ENCODE measurements at places on chromosomes 3 and 15.

- DNase-seq, result no peak
Observed at GRCh38 chr3:117463276-117464115, 753.9 kb downstream of the TUSC7 start.

DNA sequence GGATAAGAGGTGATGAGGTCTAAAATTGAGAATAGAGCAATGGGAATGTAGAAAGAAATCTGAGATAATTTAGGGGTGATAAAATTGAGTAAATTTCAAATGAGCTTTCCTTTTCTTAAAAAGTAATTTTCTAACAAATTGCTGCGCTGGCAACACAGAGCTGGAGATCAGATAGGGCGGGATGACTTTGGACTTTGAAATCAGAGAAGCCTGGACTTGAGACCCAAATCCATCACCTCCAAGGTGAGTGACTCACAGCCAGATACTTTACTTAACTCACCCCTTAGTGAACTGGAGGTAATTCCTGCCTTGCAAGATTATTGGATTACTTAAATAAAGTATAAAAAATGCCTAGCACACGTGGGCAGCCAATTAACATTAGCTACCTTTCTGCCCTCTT, 80.8 kb downstream of the P2RY1 start:
- no peak for DNase-seq

DNA sequence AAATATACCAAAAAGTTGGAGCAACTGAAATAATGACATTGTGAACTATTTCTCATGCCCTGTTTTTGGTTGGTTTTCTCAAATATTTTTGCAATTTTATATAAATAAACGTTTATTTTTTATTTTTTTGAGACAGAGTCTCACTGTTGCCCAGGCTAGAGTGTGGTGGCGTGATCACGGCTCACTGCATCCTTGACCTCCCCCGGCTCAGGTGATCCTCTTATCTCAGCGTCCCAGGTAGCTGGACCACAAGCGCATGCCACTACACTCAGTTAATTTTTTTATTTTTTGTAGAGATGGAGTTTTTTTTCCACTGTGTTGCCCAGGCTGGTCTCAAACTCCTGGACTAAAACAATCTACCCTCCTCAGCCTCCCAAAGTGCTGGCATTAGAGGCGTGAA, 45.6 kb downstream of the YEATS2 start:
- DNase-seq, result no peak

DNA sequence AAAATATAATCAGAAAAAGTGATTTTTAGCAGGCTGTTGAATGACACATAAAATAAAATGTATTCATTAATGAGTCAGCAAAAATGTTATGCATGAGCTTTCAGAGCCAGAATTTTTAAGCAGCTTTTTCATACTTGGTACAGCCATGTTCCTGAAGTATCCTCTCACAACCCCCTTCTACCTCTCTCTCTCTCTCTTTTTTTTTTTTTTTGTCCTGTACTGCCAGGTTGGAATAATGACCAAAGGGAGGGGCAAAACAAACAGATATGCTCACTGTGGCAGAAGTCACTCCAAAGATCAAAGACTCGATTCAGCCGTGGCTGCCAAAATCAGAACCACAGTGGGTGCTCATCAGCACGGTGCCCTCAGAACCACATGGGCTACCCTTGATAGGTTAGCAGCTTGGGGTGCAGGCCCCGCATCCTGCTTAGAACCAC, 383.0 kb downstream of the ZBTB20 start:
- DNase-seq, result no peak

GRCh38 chr3:193897731-193898180, 238.2 kb upstream of the HES1 start:
- no peak for DNase-seq

DNA sequence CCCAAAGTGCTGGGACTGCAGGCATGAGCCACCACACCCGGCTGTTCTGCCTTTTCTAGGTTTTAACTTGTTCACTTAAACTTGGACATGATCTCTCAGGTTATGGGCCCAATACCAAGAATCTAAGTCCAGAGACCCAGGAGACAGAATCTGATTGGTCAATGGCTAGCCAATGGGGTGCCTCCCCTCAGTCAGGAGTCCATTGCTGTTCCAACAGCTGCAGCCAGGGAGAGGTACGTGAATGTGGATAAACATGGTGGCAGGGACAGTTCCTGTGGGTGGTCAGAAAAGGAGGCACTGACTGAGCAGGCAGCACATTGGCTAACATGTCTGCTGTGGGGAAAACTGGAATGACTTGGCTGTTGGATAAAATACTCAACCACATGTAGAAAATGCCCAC, 140.3 kb downstream of the RPLP1 start:
- DNase-seq, result no peak

- DNase-seq, result no peak
Observed at GRCh38 chr15:62187425-62187824, 22.3 kb upstream of the C2CD4B start.

GRCh38 chr3:188239577-188239976, 85.6 kb downstream of the LPP start:
- no peak for DNase-seq

DNA sequence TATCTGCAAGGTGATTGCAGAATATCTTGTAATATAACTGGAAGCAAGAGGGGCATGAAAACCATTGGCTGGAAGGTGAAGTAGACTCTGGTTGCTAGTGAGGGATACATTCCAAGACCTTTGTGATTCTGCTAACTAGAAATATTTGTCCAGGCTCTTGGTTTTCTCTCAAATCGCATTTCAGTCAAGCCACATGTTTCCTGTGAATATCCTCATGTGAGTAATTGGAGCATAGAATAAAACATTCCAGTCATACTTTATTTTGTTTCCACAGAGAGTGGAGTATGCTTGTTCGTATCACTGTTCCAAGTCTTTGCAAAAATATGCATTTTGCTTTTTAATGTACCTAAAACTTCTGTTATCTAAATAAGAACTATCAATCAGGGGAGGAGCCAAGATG, 850.0 kb downstream of the EPHA3 start:
- DNase-seq, result no peak

GRCh38 chr3:97430601-97431000, 334.0 kb upstream of the ARL6 start:
- DNase-seq, result no peak

GRCh38 chr15:67178569-67179210, 75.8 kb downstream of the AAGAB start:
- no peak for DNase-seq

- no peak for DNase-seq
Observed at GRCh38 chr15:61196711-61197586, 32.2 kb downstream of the RORA start.

DNA sequence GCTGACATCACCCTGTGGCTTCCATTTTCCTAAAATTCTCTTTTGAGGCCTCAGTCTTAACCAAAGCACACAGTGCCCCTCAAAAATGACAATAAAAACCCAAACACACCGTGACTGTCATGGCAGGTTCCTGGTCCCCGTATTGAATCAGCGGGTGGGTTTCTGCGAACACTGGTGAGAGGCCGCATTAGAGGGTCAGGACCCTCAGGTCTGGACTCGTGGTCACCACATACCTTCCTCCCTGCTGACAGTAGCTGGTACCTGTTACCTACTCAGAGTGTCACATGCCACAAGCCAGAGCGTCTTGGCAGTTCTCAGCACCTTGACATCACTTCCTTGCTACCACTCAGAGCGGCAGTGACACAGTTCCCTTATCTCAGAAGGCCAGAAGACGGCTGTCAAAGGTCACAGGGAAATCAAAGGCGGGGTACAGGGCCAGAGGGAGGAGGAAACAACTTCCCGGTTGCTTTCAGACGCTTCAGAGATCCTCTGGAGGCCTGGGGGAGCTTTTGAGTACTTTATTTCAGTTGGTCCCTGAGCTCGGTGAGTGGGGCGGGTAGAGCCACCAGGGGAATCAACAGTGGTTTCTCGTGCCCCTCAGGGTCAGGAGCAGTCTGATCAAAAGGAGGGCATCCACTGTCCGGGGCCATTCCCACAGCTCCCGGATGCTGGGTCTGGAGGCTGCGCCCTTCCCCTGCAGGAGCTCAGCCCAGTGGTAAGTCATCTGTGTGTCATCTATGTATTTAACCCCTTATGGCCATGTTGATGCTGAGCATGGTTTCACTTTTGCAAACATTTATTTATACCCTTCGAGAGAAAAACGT, at the start of the genes CCR5AS and CCRL2:
CCR5AS (minus strand) TSS at position 279 of the 824 bp plus-strand sequence.
CCRL2 (plus strand) TSS at position 472 of the 824 bp plus-strand sequence. CDS start 821 bp downstream, outside the sequence.
- peak; percentile 4 for DNase-seq

DNA sequence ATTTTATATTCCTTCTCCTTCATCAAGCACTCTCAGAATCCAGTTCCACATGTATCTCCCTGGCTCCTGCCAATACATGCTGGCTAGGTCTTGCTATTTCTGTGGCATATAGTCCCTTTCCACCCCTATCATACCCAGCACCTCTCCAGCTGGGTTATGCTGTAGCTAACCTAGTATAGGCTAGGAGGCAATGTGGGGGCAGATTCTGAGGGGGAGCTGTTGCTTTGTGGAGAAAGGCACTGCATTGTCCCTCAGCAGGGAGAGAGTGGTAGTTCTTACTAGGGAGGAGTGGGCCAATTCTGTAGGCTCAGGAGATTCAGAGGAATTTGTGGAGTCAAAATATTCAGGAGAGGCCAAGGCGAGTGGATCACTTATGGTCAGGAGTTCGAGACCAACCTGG, 39.4 kb upstream of the UBL7 start:
- no peak for DNase-seq

DNA sequence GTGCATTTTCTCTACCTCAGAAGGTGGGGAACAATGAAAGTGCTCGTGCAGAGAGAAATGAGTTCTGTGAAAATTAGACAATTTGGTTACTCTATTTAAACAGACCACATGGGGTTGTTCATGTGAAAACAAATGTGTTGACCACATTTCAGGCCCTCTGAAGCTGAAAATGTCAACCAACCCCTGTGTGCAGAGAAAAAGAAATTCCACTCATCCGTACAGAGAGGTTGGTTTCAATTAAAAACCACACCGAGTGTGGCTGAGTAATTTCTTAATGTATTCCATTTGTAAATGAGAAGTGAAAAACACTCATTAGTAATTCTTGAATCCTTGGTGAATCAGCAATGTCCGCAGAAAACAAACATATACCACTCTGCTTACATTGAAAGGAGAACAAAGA, 46.9 kb upstream of the SLC7A14 start:
- no peak for DNase-seq

DNA sequence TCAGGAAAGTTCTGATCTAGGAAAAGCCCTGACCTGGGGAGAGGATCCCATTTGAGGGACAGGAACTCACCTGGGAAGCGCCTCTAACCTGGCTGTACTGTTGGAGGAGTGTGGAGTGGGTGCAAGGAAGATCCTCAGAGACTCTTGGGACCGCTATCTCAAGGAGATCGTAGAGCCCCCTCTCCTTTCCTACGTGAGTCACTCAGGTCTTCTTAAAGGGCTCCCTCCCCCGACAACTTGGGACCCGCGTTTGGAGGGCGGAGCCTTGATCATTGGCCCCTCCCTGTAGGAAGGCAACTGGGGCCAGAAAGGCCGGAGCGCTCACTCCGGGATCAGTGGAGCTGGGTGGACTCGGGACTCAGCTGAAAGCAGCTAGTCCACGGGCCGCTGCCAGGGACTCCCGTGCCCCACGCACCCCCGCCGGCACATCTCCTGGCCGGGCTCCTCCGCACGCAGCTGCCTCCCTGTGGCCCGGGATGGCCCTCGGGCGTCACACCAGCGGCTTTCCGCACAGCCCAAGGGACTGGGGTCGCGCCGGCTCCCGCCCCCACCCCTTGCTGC, 520 bp downstream of the SLC26A6 start:
- peak; percentile 26 for DNase-seq

DNA sequence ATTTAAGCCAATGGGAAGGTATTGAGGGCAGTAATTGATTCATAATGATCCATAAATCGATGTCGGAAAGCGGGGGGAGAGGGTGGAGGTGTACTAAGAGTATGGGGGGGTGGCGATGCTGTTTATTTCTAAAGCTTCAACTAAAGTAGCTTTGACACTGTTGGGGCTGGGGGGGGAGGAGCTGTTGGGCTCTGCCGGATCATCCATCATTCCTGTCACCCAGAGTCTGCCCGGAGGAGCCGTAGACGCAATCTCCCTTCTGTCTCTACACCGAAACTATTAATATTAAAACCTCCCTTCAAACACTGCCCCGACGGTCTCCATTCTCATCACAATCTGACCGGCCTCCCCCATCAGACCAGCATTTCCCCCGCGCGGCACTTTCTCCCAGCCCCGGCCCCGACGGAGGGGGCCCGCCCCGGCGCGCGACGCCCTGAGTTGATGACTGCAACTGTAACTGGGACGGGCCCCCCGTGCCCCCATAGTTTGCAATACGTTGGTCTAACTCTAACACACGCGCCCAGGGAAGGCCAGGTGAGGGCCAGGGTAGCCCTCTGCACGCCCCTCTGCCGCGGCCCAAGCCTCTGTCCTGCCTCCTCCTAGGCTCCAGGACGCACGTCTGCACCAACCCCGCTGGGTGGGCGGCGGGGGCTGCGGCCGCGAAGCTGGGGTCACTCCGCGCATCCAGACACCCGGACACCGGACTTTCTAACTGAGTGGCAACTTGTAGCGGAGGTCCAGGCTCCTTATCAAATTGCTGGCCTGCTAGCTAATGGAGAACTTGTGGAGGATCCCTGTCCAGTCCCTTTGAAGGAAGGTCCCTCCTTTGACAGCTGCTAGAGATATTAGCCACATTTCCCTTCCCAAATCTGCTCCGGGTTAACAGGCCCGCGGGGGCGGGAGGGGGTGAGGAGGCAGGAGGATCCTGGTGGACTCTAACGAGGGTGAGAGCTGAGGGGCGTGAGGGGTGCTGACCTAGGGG, 212.0 kb downstream of the MEIS2 start:
- no peak for DNase-seq

GRCh38 chr3:64399205-64399800, 174.0 kb upstream of the PRICKLE2 start:
- no peak for DNase-seq

DNA sequence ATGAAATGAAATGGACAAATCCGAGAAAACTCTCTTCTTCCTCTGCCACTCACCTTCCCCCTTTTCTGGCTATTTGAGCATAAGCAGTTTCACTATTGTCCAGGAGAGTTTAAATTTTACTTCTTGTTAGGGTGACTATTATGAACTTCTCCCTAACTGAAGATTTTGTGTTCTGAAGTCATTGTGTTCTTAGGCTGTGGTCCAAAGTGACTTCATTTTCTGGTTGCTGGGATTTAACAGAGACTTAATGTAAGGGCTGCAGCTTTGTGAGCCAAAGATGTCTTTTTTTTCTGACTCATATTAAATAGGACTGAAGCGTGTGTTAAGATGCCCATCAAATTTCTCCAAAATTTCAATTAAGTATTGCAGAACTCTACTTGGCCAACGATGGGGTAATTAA, 46.5 kb upstream of the FSTL1 start:
- DNase-seq, result no peak

DNA sequence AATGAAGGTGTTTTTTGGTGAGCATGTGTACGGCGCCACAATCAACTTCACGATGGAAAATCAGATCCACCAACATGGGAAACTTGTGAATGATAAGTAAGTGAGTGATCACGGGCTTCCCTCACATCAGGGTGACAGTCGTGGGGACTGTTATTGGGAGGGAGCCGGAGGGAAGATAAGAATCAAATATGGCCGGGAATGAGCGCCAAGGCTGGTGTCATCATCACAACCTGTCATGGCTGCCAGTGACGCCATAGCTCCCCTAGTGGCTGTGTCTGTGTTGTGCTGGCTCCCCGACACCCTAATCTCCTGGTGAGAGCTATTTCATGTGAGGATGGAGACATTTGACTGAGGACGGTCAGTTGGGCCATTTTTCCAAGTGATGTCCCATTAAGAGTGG, 168.5 kb downstream of the SV2B start:
- no peak for DNase-seq

All from activated T-helper 9 cell treated with anti-CD3 and anti-CD28 coated beads, Interleukin-2, amount 50 U/mL, for 16 hours (primary cell).